ENCODE measurements at places on chromosomes 11 and 22.
A peak's percentile ranks its signal among the peaks of the same experiment; 100 is the strongest.

DNA sequence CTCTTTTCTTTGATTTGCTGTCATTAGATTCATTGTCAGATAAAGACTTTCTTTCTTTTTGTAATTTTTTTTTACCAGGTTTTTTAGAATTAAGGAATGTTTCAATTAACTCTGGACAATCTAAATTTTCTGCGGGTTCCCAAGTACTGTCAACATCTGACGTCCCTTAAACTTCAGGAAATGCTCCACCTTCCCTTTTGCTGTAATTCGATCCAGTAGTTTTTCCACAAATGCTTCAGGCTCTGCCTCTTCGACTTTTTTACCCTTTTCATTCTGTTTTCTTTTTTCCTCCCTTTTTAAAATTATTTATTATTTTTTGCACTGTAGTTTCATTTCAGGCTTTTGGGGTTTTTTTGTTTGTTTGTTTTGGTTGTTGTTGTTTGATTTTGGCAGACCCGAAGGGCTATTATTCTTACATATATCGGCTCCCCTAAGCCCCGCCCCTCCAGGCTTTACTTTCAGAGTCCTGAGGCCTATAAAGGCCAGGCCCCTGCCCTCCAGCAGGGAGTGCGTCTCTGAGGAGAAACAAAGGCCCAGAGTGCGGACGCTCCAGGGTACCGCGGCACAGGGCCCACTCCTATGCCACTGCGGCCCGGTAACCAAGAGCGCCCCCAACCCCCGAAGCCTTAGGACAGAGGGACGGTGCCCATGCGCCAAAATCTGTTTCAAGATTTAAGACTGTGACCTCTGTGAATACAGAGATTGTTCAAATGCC lies 116.4 kb downstream of the TYR start:
- no peak for DNase-seq

- no peak for DNase-seq
These were observed 59.6 kb downstream of the THAP12 start for GRCh38 chr11:76321340-76321739.

DNA sequence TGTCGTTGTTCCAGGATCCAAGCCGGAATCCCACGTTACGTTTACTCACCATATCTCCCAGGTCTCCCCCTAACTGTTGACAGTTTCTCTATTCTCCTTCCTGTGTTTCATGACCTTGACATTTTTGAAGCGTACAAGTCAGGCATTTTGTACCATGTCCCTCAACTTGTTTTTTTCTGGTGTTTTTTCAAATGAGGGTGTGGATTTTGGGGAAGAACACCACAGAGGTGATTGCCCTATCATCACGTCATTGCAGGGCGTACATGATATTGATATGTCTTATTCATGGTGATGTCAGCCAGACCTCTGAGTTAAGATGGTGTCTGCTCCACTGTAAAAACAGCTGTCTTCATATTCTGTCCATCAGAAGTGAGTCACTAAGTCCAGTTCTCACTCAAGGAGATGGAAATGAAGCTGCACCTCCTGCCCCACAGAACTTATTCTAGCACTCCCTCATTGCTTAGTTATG lies 28.3 kb upstream of the SOX10 start:
- no peak for DNase-seq

GRCh38 chr11:129374081-129374992 lies 1.3 kb upstream of the BARX2 start:
- no peak for DNase-seq

GRCh38 chr11:83120327-83120726 lies 36.6 kb upstream of the PCF11 start:
- DNase-seq, result no peak

GRCh38 chr11:86464509-86465221 lies 90.0 kb downstream of the CCDC81 start:
- DNase-seq, result no peak

GRCh38 chr11:23078289-23078971 lies 218.2 kb upstream of the CCDC179 start:
- DNase-seq, result no peak

DNA sequence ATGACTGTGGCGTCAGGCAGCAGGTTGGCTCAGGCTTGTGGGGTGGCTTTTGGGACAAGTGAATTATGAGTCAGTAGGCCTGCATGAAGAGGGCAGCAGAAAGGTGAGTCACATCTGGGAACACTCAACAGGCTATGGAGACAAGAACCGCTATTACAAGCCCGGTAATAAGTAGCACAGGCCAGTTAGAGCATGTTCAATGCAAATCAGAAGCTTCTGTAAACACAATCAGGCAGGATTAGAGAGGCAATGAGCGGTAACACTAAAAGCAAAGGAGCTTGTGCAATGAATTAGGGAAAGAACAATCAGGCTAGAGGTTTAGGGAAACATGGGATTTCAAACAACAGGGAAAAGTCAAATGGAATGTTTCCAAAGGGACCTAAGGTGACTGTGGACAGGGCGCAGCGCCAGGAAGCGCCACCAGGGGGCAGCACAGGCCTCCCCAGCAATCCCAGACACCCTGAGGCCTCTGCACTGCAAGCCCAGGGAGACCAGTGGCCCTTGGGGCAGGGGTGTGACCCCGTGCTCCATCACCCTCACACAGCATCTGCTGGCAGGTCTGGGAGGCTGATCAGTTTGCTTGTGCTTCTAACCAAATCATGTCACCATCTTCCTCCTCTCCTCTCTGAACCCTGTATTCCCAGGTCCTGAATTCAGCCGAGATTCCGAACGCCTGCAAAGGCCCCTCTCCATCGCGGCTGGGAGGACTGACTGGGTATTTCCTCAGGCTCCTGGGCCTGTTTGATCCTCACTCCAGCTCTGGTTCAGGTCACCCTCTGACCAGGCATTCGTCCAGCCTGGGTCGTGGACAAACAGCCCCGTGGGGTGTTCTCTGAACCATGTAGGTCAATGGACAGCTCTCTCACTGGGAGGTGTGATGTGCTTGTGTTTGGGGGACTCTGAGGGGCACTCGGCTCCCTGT lies 50.0 kb downstream of the C11orf58 start:
- peak; percentile 14 for DNase-seq

GRCh38 chr11:65003282-65003681 lies 6.5 kb upstream of the BATF2 start:
- DNase-seq, result no peak

DNA sequence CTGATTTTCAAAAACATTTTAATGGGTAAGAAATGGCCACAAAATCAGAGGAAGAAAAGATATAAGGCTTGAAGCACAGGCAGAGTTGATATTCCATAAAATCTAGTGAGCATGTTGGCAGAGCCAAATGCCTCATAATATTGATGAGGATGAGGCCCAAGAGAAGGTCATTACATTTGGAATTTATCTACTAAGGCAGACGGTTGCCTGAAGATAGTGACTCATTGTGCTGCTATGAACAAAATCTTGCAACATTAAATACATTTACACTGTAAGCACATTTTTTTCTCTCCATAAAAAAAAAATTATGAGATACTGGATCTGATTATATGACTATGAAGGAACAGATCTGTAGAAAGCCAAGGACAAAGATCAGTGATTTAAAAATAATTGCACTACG lies 881.4 kb upstream of the CHORDC1 start:
- no peak for DNase-seq
